ENCODE measurements at places on chromosomes 2 and 18.
A peak's percentile ranks its signal among the peaks of the same experiment; 100 is the strongest.

DNA sequence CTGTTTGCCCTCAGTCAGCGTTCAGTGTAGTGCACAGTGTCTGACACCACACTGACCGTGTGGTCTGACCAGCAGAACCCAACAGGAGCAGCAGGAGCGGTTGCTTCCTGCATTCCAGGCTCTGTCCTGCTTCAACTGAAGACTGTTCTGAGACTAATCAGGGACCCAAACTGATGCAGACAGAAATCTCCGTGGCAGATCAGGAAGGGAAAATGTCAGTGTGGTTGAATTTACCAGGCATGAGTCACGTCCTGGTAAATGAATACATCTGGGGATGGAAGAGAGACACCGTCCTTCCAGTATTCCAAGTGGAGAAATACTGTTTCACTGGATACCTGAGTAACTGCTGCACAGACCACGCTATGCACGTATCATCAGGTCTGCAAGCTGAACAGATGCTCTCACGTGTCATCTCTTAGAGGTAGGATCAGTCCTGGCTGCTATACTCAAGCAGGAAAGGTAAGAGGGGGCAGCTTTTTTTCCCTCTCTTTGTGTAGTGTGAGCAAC lies 223.6 kb upstream of the EPAS1 start:
- peak; percentile 97 for DNase-seq

DNA sequence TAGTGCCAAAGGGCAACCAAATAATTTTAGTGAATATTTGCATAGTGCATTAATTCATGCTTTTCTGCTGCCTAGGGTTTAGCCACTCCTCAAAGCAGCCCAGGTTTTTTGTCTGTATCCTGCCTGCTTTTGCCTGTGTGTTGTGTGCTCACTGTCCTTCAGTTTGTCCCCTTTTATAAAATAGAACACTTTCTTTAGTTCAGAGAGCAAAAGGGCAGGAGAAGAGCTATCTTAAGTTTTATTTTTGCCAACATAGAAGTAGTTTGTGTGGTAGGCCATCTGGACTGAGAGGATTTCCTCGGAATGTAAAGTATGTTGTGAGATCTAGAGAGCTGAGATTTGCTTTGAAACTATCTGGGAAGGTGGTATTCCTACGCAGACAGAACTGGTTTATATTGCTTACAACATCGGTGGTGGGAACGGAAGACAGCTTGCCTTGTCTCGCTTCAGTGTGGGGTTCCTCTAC lies 64.9 kb downstream of the EML4 start:
- peak; percentile 60 for DNase-seq

DNA sequence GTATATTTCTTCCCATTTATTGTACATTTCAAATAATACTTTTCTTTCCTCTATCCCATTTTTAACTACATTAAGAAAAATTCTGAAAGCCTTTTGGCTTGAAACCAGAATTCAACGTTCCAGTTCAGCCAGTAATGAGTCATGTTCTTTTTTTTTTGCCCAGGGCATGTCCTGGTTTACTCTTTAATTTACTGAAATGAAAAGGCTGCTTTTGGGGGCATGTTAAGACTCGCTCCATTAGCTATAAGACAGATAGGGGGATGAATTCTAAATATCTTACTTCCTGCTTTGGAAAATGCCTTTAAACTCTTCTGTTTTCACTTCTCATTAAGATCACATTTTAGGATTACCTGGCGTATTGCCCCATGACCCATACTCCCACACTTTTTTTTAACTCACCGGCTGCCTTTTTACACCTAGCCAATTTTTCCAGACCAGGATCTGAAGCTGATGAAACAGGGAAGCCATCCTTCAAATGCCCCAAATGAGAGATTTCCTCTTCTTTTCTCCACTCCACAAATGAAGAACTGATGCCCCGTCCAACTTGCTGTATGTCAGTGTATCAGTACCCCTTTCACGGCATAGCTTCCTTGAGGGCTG lies 585 bp downstream of the ABCA12 start:
- DNase-seq = peak; percentile 10

GRCh38 chr18:67932271-67932670 lies 415.8 kb upstream of the DSEL start:
- DNase-seq = no peak

DNA sequence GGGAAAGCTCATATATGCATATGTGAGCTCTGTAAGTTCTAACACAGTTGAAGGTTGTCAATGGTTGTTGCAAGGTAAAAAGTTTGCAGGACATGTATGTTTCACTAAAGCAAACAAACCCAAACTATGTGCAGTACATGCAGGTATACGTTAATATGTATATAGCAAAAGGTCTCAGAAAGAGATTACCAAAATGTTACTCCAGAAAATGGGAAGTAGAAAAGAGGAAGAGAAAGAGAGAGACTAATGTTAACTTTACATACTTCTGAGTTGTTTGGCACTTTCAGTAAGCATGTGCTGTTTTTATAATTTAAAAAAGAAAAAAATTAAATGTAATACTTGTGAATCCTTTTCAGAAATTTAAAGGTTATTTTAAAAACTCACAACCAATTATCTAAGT lies 32.8 kb upstream of the PEX13 start:
- DNase-seq = no peak

DNA sequence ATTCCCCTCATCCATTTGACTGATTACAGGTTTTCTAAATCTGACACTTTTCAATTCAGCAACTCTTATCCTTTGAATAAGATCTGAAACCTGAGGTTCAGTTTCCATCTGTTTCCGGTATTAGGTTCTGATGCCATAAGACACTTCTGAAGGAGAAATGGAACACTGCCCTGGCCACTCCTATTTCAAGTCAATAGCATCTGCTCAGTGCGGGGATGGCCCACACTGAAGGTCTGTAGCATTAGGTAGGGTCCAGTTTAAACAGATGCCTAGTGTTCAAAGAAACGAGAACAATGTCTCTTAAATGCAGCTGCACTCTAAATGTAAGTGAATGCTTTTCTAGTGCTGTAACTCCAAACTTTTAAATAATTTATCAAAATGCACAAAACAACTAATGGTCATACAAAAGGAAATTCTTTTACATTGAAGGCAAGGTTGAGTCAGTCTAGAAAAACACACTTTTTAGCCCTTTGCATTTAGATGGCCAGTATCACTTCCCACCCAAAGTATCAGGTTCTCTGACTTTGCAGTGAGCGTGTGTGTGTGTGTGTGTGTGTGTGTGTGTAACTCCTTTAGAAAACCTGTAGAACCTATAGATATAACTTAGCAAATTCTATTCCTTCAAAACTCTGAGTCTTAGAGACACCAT lies 78.2 kb downstream of the STK39 start:
- DNase-seq = peak; percentile 76

GRCh38 chr2:148979919-148980277 lies 58.6 kb upstream of the LYPD6B start:
- DNase-seq = no peak

DNA sequence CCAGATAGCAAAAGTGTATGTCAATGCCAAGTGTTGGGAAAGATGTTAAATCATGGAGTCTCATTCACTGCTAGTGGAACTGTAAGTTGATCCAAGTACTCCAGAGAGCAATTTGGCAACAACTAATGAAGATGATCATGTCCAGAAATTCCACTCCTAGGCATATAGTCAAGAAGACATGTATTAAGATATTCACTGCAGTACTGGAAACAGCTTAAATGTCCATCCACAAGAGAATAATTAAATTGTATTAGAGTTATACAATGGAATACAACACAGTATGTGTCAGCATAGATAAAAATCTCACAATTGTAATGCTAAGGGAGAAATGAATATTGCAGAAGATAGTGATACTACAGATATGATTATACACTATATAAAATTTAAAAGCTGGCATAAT lies 15.2 kb upstream of the LBH start:
- DNase-seq = no peak

- DNase-seq = no peak
Observed at GRCh38 chr2:226184940-226185615, 614.5 kb downstream of the IRS1 start.

- DNase-seq = no peak
Observed at GRCh38 chr18:54263904-54264336, 5.4 kb upstream of the POLI start.

- DNase-seq = no peak
Observed at GRCh38 chr2:66512626-66513025, 77.7 kb downstream of the MEIS1 start.

DNA sequence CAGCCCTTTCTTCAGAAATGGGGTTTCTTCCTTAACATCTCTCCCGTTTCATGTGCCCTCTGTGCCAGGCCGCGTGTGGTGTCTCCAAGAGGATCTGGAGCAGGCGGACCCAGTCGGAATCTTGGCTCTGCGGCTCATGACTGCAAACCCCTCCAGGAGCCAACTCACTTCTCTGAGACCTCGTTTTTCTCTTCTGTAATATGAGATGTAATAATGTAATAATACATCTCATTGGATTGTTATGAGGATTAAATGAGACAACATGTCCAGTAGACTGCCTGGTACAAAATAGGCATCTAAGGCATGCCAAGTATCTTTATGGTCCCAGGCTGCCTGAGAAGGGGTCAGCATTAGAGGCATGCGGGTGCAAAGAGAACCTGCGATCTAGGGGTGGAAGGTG lies 221.3 kb upstream of the REV1 start:
- no peak for DNase-seq

- DNase-seq = no peak
Observed at GRCh38 chr2:227610123-227610522, 4.5 kb downstream of the SCYGR3 start.

DNA sequence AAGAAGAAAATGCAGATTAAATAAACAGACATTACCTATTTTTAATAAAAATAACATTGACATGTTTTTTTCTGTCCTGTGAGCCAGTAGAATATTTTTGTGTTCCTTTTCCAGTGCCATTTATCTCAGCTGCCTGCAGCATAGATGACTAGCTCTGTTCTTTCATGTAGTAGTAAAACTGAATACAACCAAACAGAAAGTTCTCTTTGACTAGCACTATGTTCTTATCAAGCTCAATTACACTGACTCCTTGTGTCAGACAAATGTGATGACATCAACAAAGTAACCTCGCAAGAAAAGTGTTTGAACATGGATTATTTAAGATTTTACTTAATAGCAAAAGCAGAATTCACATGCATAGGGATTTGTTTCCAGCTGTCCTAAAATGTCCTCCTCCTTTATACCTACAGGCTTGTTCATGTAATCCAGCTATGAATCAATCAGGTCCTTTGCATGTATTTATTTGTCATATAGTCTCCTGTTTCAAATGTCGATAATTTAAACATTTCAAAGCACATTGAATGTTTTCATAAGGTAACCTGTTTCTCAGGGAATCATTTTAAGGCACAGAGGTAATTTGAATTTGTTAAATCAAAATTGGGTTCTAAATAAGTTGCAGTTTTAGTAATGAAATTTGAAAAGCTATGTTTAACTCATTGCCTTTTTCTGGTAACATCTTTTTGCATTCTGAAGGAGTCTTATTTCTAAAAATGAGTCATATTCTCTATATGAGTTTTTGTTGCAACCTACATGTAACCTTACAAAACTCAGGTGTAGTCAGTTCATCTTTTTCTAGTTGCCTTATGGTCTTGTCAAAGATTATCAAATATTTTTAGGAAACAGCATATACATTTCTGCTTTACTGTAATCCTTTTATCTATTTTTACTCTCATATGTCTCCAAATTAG lies 215.3 kb upstream of the GULP1 start:
- no peak for DNase-seq

GRCh38 chr2:126707941-126708340 lies 52.0 kb downstream of the GYPC start:
- DNase-seq = no peak

DNA sequence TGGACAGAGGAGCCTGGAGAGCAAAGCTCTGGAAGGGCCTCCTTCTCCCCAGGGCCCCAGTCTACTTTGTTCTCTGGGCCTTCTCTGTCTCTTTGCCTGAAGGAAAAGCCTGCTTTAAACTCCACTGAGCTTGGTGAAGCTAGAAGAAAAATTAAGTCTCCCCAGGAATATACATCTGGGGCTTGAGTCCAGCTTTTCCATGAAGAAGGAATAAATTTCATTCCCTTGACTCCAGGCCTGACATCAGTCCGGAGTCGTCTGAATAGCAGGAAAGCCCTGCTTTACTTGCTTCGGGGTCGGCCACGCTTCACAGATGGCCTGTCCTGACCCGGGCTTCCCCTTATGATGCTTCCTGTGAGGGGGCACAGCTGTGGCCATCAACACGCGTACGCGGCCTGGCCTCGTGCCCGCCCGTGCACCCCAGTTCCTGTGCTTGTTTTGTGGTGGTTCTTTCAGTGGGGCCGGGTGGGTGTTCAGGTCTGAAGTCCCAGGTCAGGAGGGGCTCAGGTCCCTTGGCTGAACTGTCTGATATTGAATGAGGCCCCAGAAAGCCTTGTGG lies 73.6 kb downstream of the ACOXL start:
- no peak for DNase-seq

Data from fibroblast of skin of back (primary cell).